Cerebellum (tissue), 4 donors: ENCODE measurements at places on chromosomes 1 and 21. TPM values are rescaled to one million over a fixed set of nuclear protein-coding genes. Genes with fewer than 3 reads are reported as not detected.

DNA sequence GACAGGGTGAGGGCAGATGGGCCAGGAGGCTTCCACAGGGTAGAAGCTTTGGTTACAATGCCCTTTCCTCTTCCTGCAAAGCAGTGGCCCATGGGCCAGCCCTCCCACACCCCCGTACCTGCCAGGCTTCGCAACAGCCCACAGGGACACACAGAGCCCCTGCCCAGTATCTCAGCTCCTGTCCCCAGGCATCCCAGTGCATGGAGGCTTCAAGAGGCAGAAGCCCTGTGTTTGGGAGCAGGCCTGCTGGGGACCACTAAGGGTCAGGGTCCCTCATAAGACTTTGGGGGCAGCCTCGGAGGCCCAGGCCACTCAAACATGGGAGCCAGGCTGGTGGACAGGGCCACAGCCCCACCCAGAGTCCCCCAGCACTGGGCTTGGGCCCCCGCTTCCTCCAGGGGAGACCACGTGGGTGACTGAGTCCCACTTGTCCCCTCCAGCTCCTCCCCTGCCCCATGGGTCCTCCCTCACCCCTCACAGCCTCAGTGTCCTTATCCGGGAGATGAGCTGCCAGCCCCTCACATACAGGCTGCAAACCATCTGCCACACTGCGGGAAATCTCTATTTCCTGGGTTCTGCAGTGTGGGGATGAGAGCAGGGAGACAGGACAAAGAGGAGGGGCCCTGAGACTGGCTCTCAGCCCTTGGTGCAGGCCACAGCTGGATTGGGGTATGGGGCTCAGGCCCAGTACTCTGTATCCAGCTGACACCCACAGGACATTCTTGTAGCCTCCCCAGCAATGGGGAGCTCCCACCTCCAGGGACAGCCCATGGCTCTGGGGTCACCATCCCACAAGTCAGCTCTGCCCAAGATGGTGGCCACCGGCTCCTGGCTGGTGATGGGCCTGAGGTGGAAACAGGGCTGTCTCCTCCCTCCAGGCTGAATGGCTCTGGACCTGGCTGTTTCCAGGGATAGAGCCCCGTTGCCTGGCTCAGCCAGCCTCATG is 50.7 kb downstream of the WNT9A start:
- DNase-seq = no peak

The MT1HL1 gene
- total RNA-seq = not detected

The CHAF1B gene
- 2.5 TPM for total RNA-seq

The GUCA2A gene
- total RNA-seq = not detected
